Mesothelial cell of epicardium (in vitro differentiated cells): ENCODE measurements at places on chromosomes 6 and 20.
A peak's percentile ranks its signal among the peaks of the same experiment; 100 is the strongest.

- no peak for DNase-seq
Observed at GRCh38 chr20:53828088-53828681, 234.5 kb upstream of the ZNF217 start.

DNA sequence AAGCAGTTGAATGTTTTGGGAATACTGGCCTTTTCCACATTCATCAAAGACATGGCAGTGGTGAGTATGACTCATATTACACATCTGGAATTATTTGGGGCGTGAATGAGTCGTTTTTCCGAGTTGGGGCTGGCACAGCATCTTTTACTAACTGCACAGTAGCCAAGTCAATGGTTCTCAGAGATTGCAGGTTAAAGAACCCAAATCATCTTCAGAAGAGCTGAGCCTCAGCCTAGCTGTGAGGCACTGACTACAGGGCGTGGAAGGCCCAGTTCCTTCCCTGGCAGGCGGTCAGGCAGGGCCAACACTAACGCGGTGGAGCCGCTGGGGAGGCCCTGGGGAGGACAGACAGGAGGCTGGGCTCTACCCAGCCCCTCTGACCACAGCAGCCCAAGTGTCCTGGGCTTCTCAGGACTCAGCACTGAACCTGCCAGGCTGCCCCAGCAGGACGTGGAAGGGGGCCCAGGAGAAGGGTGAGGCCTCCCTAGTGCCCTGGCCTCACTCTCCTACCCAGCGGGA is 20.1 kb upstream of the HELZ2 start:
- no peak for DNase-seq

DNA sequence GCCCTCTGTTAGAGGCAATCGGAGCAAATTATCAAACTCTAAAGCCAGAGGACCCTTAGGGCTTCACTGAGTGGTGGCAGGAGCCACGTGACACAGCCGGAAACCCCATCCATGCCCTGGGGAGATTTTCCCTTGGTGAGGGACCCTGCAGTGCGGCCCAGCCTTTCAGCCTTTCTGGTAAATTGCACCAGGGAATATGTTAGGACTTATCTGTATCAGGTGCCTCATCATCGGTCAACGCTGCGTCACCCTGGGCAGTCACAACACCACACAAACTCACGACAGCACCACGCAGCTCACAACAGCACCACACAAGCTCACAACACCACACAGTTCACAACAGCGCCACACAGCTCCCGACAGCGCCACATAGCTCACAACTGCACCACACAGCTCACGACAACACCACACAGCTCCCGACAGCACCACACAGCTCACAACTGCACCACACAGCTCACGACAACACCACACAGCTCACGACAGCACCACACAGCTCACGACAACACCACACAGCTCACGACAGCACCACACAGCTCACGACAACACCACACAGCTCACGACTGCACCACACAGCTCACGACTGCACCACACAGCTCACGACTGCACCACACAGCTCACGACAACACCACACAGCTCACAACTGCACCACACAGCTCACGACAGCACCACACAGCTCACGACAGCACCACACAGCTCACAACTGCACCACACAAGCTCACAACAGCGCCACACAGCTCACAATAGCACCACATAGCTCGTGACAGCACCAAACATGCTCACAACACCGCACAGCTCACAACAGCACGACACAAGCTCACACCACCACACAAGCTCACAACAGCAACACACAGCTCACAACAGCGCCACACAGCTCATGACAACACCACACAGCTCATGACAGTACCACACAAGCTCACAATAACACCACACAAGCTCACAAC is 199.0 kb downstream of the DLL1 start:
- DNase-seq = no peak

DNA sequence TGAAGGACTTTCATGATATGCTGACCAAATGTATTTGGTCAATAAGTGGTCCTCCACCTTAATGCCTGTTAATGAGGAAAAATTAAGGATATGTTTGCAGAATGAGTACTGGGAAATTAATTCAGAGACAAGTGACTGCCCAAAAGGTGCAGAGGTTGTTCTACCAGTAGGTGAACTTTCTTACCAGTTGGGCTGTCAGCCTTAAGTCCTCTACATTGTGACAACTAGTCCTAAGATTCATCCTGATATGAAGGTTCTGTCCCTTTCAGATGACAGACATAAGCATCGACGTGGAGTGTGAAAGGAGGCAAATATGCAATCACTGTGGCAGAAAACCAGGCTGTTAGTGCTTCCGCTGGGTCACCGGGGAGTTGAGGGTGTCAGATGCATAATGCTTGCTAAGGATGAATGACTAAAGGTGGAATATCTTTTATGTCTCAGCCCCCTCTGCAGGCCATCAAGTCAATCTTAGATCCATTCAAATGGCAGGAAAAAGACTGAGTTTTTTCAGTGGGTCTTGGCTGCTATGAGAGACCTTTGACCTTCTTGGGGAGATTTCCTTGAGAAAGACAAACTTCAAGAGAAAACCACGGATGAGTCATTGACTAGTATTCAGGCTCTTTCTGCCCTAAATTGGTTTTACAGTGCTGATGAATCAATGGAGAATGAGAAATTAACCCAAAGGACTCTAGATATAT is 226.0 kb downstream of the TPBG start:
- no peak for DNase-seq

- no peak for DNase-seq
Observed at GRCh38 chr6:110643175-110643574, 166.8 kb upstream of the SLC22A16 start.

DNA sequence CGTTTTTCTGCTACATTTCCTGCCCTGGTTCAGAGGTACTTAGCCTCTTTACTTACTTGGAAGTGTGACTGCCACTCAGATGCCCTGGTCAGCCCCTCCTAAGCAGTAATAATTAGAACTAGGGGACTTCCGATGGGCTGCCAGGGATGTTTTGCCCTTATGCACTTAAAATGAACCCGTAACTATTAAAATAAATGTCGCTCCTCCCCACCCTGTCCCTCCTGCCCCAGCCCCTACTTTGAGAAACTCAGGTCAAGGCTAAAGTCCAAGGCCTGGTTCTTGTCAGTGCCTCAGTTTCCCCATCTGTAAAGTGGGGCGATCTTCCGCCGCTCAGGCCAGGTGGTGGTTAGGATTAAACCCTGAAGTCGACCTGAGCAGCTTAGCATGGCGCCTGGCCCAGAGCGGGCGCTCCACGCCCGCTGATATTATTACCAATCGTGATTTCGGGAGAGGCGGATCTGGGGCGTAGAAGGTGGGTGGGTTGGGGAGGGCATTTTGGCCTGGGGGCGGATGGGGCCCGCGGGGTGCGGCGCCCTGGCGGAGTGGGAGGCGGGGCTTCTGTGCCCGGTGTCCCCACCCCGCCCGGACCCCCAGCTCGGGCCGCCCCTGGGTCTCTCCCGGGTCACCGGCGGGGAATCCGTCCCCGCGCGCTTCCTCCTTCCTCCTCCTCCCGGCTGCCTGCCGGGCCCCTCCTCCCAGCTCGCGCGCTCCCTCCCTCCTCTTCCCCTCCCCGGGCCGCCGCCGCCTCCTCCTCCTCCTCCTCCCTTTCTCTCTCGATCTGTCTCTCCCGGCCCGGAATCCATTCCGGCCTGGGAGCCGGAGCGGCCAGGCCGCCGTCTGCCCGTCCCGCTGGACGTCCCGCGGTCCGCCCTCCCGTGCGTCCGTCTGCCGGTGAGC is at the start of gene SRC:
Gene SRC (plus strand): TSS at position 802 of the 897 bp plus-strand sequence. CDS start 38,014 bp downstream, outside the sequence.
- peak; percentile 80 for DNase-seq

- no peak for DNase-seq
Observed at GRCh38 chr20:58231683-58232082, 3.2 kb upstream of the ANKRD60 start.

DNA sequence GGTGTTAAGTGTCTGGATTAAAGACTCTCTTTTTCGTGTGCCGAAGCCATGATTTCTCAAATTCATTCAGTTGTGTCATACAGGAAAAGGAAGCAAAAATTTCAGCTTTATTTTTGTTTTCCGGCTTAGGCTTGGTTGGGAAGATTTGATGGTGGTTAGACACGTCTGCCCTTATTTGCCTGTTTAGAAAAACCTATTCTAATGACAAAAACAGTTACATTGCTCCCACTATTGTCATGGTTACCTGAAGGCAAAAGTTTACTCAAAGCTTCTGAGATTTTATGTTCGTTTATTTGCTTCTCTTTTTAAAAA is 982 bp downstream of the DNAJC5 start:
- no peak for DNase-seq

DNA sequence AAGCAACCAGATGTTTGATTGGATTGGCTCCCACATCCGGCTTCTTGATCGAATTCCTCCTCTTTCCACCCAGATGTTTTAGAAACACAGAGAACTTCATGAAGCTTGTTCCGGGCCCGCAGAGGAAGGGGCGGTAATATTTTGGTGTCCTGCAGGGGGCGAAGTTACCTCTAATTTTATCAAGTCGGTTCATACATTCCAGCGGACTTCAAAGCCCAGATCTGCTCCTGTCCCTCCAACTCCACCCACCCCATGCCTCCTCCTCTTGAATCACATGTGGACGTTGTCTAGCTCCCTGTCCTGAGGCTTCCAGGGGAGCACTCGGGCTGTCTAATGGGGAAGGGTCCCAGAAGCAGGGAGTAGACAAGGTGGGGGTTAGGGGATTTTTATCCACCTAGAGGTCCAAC is 2.9 kb upstream of the BMP6 start:
- DNase-seq = peak; percentile 85

GRCh38 chr6:33628401-33628964 is 7.4 kb downstream of the ITPR3 start:
- no peak for DNase-seq

- DNase-seq = no peak
Observed at GRCh38 chr6:28810659-28811053, 113.1 kb downstream of the TRIM27 start.

DNA sequence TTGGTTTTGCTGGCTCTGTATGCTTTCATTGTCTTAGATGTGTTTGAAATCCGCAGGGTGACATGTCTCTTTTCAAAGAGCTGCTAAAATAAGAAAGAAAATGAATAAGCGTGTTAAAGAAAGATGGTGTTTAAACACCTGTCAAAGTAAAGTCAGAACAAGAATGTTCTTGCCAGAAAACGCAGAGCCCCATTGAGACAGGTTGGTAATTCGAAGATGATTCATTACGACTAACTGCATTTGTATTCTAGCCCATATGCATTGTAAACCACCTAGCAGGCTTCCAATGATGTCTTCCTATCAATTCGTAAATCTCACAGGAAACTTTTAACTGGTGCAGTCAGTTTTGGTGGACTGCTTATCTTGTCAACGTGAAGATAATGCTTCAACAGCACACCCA is 16.8 kb downstream of the PHACTR2 start:
- no peak for DNase-seq

DNA sequence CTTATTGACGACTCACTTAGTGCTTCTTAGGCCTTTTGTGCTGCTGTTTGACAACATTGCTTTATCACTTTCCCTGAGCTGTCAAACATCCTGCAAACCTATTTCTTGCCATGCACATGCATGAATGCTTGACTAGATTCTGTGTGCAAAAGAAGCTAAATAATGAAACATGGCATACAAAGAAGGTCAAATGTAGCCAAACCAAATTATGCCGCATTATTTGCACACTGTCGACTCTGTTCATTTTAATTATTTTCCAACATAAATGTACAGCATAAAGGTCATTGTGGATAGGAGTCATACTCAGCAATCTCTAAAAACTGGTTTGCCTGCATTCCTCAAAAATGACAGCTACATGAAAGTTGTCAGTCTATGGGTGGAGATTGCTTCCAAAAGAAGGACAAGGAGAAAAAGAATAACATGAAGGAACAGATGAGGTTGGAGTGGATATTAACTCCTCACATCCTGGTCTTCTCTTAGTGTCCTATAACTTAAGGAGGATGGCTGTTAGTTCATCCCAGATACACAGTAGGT is 123.1 kb upstream of the STXBP5 start:
- DNase-seq = no peak

DNA sequence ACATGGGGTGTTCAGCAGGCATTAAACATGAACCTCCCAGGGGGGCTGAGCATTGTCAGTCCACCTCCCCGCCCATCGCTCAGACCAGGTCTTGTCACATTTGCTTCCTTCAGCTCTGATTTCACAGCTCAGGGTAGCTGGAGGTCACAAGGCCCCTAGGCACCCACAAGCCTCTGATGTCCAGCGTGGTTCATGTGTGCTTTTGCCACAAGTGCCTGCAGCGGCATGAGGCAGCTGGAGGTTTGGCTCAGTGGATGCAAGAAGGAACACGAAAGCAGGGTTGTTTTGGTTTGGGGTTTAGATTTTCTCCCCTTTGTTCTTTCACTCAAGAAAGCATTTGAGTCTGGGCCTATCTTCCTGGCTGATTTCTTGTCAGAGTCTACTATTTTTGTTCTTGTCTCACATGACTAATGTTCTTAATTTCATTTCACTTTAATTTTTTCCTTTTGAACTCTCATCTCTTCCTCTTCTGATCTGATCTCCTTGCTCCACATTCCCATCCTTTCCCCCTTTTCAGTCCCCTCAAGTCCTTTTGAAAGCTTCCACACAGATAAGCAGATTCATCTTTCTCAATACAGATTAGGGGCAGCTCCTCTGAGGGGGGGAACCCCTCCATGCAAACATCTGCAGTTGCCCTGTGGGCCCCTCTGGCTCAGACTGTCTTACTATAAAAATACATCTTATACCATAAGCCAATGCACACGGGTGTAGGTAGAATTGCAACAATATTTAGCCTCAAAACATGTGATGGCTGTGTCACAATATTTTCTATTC is 68.1 kb upstream of the CEP85L start:
- no peak for DNase-seq

GRCh38 chr6:5472571-5472970 is 211.3 kb downstream of the FARS2 start:
- no peak for DNase-seq

DNA sequence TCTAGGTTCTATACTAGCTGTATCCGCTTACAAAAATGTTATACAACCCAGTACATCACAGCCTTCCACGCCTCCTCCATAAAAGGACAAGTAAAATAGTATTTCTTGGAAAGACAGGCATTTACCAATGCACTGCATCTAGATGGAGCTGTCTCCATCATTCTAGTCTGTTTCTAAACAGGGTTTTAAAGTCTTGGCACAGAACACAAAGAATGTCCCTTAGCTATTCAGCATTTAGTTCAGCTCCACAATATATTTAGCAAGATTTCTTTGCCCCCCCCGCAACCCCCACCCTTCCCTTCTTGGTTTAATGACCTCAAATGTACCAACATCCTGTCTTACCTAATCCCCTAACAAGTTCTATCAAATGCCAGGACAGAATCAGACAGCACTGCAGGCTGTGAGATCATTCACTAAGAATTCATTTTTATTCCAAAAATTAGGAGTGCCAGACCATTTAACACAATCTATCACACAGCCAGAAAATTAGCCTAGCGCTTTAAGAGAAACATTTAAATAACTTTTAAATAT is 198.6 kb downstream of the BACH2 start:
- no peak for DNase-seq

- DNase-seq = no peak
Observed at GRCh38 chr6:140784573-140784972, 1348.2 kb upstream of the GJE1 start.

- DNase-seq = no peak
Observed at GRCh38 chr6:133034509-133035206, 206.5 kb upstream of the EYA4 start.
